ENCODE measurements at places on chromosomes 3 and 15.
A peak's percentile ranks its signal among the peaks of the same experiment; 100 is the strongest.

DNA sequence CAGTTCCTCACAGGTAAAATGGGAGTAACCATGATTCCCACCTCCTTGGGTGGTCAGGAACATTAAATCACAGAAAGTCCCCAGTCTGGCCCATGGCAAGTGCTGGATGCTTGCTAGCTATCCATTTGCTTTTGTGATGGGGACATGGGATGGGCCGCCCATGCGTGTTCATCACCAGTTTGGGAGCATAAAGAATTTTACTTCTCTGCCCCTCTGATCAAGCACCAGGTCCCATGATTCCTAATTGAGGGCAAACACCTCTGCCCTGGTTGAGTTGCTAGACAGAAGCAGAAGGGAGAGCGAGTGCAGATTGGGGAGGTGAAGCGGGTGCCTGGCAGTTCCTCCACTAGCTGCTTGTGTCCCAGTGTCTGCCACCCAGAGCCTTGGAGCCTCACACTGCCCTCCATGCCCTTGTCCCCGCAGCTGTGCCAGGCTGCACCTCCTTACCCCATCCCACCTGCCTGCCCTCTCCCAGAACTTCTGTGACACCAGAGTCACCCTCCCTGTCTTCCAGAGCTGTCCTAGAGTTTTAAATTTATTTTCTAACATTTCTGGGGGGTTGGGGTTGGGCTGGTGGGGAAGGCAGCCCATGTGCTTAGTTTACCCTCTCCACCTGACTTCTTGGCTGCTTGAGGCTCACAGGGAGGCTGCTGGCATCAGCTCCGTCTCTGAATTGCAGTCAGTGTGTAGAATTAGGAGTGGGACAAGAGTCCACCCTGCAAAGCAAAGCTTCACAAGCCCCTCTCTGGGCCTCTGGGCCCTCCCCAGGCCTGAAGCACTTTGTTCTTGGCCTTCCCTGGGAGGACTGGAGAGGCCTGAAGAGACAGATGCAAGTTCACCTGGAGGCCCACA lies 18.4 kb downstream of the CFAP100 start:
- no peak for DNase-seq

DNA sequence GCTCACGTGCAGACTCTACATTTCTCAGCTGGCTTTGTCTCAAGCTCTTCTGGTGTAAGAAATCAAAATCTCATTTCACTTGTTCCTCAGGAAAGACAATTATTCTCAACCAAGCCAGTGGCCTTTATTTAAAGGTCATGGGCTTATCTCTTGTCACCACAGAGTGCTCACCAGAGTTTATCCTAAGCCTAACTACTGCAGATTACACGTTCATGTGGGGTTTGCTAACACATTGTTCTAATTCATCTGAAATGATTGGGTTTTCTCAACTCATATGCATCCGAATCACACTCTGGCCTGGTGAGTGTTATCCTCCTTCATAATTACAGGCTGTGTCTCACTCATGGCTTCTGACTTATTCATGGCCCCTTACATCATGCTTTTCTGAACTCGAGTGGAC lies 83.3 kb upstream of the TSC22D2 start:
- peak; percentile 29 for DNase-seq

GRCh38 chr3:8481380-8481779 lies 20.2 kb upstream of the LMCD1 start:
- DNase-seq = no peak

GRCh38 chr3:49740427-49740826 lies 16.7 kb upstream of the GMPPB start:
- DNase-seq = no peak

GRCh38 chr3:112629425-112629824 lies 11.5 kb downstream of the CCDC80 start:
- peak; percentile 81 for DNase-seq

DNA sequence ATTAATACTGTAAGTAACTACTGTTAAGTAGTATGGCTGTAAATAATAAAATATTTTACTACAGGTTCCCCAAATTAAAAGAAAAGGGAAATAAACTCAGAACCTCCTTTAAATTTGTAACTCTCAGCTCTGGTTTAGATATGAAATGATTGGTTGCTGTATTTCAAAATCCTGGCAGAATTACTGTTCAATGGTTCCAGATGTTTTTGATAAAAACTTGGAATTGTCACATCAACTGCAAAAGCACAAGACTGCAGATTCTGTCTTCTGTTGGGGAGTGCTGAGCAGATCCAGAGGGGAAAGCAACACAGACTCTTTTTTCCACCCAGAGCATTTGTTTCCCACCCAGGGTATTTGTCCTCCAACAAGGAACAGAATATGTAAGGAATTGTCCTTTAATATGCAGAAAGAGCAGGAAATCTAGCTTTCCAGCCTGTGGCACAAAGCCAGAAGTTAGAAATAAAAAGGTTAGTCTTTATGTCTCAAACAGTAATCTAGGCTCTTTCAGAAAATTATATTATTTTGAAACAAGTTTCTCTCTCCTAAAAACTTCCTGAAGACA lies 178.1 kb downstream of the KLHL25 start:
- DNase-seq = no peak

Data from RKO (cell line).